Vagina (tissue), 2 donors: ENCODE measurements at places on chromosomes 1 and 21.

DNA sequence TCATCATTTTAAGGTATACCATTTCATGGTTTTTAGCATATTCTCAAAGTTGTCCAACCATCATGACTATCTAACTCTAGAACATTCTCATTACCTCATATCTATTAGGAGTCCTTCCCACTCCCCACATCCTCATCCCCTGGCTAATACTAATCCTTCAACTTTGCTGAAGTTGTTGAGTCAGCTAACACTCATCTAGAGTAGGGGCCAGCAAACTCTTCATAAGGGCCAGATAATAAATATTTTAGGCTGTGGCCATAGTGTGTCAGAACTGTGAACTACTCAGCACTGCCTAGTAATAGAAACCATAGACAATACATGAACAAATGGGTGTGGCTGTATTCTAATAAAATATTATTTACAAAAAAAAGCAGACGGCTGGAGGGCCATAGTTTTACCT, 43.0 kb downstream of the TOR3A start:
- peaks cover 6% of the 10 kb centered on the region for H3K36me3 ChIP-seq
- no peak for DNase-seq
- no peak overlapping the region for H3K27ac ChIP-seq
- H3K27me3 ChIP-seq: no peaks in the 10 kb centered on the region

- H3K27ac ChIP-seq: no peak overlapping the region
- no peaks in the 10 kb centered on the region for H3K36me3 ChIP-seq
- DNase-seq: no peak
- no peak overlapping the region for H3K4me3 ChIP-seq
- H3K4me1 ChIP-seq: no peaks in the 10 kb centered on the region
- no peaks in the 10 kb centered on the region for H3K27me3 ChIP-seq
Observed at GRCh38 chr1:199522936-199523335, 504.6 kb upstream of the NR5A2 start.

GRCh38 chr1:93734999-93735398, 53.4 kb upstream of the BCAR3 start:
- H3K4me3 ChIP-seq: no peak overlapping the region
- no peak overlapping the region for H3K27ac ChIP-seq
- no peaks in the 10 kb centered on the region for H3K4me1 ChIP-seq
- H3K27me3 ChIP-seq: no peaks in the 10 kb centered on the region
- DNase-seq: no peak

DNA sequence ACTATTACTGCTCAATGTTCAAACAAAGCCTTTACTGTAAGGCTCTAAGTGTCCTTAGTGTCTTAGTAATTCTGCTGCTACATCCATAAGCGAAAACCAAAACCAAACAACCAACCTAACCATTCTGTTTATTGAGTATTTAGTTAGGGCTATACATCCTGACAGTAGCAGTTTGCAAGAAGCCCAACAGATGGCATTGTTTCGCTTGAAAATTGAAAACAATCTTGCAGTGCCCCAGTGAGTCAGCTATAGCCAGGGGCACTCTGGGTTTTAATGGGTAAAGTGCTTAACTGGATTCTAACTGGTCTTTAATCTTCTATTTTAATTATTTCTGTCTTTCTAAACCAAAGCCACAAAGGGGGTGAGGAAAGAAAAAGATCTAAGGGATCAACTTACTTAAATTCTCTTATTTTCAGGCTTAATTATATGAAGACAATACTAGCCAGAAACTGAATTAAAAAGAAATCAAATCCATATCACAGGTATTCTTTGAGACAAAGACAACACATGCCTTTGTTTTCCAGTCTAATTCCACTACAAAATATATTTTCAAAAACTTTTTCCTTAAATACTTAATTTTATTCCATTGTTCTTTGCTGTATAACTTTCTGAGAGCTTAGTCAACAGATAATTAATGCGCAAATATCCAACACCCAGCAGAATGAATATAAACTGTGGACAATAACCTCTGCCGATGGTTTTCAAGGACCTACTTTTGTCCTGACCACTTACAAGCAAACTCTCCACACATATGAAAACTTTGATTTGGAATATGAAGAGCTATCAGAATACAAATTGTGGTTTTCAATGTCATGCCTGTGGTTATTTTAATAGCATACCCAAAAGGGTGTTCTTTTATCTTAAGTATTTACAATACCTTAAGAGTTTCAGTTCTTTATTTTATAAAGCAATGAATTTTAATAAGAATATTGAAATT, 15.2 kb downstream of the POGZ start:
- no peaks in the 10 kb centered on the region for H3K27me3 ChIP-seq
- no peak for DNase-seq
- no peaks in the 10 kb centered on the region for H3K36me3 ChIP-seq
- H3K27ac ChIP-seq: no peak overlapping the region
- peaks cover 38% of the 10 kb centered on the region for H3K4me1 ChIP-seq

- H3K4me3 ChIP-seq: no peak overlapping the region
- H3K27me3 ChIP-seq: no peaks in the 10 kb centered on the region
- no peak overlapping the region for H3K27ac ChIP-seq
Observed at GRCh38 chr1:198933515-198934222, 294.8 kb downstream of the PTPRC start.

- no peaks in the 10 kb centered on the region for H3K27me3 ChIP-seq
- H3K4me3 ChIP-seq: no peak overlapping the region
- no peaks in the 10 kb centered on the region for H3K36me3 ChIP-seq
- peaks cover 4% of the 10 kb centered on the region for H3K4me1 ChIP-seq
- DNase-seq: no peak
Observed at GRCh38 chr21:38027901-38028498, 111.7 kb upstream of the KCNJ6 start.

DNA sequence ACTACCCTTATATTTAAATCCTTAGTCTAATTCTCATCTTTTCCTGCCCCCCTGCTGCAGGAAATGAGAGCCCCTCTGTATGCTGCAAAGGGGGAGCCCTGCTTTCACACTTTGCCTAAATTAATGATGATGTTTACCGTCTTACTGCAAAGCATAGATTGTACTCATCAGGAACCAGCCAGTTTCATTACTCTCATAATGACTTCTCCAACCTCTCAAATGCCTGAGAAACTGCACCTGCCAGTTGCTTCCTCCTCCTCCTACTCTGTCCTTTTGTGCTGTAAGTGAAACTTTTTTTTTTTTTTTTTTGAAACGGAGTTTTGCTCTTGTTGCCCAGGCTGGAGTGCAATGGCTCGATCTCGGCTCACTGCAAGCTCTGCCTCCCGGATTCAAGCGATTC, 101.7 kb downstream of the ADSS2 start:
- no peaks in the 10 kb centered on the region for H3K27me3 ChIP-seq
- no peak overlapping the region for H3K4me3 ChIP-seq
- H3K27ac ChIP-seq: peak overlapping the region; percentile 66
- no peaks in the 10 kb centered on the region for H3K36me3 ChIP-seq
- H3K4me1 ChIP-seq: peaks cover 42% of the 10 kb centered on the region

DNA sequence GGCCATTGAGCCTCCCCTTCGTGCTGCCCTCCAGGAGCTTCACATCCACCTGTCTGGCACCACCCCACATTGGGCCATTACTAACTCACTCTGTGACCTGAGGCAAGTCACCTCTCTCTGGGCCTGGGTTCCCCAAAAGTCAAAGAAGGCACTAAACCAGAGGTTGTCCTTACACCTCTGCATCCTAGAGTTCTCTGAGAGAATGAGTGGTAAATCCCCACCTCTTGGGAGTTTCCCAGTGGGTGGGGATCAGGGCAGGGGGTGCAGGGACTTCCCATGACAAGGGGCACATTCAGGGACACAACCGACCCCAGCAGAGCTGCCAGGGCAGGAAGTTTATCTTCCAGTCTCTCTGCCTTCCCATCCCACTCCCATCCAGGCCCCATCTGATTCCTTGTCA, 99.7 kb downstream of the EPHB2 start:
- no peaks in the 10 kb centered on the region for H3K36me3 ChIP-seq
- H3K27ac ChIP-seq: no peak overlapping the region
- H3K4me3 ChIP-seq: no peak overlapping the region
- peaks cover 37% of the 10 kb centered on the region for H3K4me1 ChIP-seq
- DNase-seq: no peak
- H3K27me3 ChIP-seq: no peaks in the 10 kb centered on the region

DNA sequence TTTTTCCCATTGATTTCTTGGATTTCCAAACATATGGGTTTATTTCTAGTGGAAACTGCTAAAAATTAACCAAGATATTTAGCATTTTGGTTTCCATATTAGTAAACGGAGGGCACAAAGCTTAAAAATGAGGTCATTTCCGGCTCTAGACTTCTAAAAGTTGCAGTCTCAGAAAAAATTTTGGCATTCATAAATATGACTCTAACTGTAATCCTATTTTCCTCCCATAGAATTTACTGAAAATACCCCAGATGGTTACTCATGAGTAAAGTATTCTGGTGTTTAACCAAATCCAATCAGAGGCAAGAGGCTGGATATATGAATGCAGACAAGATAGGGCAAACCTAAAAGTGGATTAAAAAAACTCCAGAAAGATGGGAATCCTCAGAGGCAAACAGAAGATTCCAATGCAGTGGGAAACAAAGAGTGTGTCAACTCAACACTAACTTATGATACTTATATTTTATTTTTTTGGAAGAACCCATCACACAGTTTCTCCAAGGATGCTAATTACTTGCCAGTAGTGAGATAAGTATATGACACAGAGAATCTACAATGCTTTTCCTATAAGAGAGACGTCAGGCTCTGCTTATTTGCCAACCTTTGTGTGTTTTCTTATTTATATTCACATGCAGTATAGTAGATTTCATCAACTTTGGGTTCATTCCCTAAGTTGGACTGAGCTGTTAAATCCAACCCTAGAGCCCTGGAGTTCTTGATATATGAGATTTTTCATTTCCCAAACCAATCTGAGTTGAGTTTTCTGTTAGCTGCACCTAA, 90.1 kb upstream of the BCL10 start:
- no peak overlapping the region for H3K27ac ChIP-seq
- H3K4me1 ChIP-seq: peaks cover under 1% of the 10 kb centered on the region
- H3K36me3 ChIP-seq: no peaks in the 10 kb centered on the region
- DNase-seq: no peak

GRCh38 chr1:67544921-67545320, 114.7 kb upstream of the SERBP1 start:
- H3K4me3 ChIP-seq: no peak overlapping the region
- no peaks in the 10 kb centered on the region for H3K36me3 ChIP-seq
- no peaks in the 10 kb centered on the region for H3K27me3 ChIP-seq
- no peak for DNase-seq

DNA sequence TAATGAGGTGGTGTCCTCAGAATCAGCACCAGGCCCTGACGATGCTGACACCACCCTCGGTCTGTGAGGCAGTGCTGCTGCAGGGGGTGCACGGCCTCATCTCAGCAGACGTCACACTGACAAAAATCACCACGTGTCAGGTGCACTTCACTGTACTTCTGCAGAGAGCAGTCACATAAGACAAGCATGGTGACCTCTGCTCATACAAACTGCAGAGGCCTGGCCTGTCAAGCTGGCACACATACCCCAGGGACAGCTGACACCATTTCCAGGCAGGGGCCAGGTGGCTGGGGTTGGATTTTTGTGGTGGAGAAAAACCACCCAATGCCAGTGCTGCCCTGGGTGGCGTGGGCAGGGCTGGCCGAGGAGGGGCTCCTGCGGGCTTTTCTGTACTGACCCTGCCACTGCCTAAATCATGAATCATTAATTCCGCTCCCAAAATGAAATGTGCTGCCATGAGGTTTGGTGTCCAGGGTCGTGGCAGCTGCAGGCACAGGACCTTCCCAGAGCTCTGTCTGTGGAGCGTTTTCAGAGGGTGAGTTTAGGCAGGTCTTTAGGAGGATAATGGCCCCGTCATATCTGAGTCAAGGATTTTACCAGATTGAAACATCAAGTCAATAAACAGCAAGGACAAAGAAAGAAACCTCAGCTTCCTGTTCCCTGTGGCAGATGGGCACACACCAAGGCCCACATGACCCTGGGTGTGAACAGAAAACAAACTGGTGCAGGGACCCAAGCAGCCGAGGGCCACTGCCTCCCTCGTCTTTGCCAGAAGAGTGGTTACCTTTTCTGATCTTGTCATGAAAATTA, 33.4 kb upstream of the GPR153 start:
- DNase-seq: no peak
- no peaks in the 10 kb centered on the region for H3K27me3 ChIP-seq
- H3K4me1 ChIP-seq: peaks cover 3% of the 10 kb centered on the region
- H3K4me3 ChIP-seq: no peak overlapping the region
- no peaks in the 10 kb centered on the region for H3K36me3 ChIP-seq

GRCh38 chr1:213994888-213995287, 7.1 kb downstream of the PROX1 start:
- no peaks in the 10 kb centered on the region for H3K36me3 ChIP-seq
- no peak for DNase-seq
- peaks cover under 1% of the 10 kb centered on the region for H3K4me1 ChIP-seq
- no peak overlapping the region for H3K27ac ChIP-seq
- H3K27me3 ChIP-seq: no peaks in the 10 kb centered on the region

GRCh38 chr1:54360165-54361005, 45.8 kb downstream of the SSBP3 start:
- no peak for DNase-seq
- no peak overlapping the region for H3K4me3 ChIP-seq
- no peaks in the 10 kb centered on the region for H3K36me3 ChIP-seq

GRCh38 chr1:218878369-218878768, 295.3 kb upstream of the LYPLAL1 start:
- no peaks in the 10 kb centered on the region for H3K27me3 ChIP-seq
- H3K4me3 ChIP-seq: no peak overlapping the region
- no peaks in the 10 kb centered on the region for H3K36me3 ChIP-seq
- DNase-seq: no peak
- no peak overlapping the region for H3K27ac ChIP-seq
- no peaks in the 10 kb centered on the region for H3K4me1 ChIP-seq

DNA sequence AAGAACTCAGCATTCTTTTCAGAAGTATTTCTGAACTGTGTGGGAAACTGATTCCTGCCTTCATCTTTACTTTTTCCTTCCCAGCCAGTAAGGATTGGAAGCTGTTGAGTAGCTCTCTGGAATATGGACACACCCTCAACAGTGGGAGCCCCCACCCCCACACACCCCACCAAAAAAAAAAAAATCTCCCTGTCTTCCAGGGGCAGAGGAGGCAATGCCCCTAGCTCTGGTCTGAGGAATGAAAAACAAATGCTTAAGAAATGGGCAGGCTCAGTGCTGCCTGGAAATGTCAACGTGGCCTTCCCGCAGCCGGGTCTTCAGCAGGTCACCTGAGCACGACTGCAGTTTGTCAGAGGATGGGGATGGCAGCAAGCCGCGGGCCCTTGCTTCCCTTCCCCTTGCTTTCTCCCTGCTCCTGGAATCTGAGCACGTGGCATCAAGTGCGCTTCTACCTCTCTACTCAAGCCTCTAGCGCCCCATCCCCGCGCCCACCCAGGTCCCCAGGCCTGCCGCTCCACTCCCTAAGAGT, 479 bp downstream of the RGS16 start:
- H3K4me3 ChIP-seq: peak overlapping the region; percentile 44
- H3K36me3 ChIP-seq: no peaks in the 10 kb centered on the region
- DNase-seq: no peak
- H3K27me3 ChIP-seq: no peaks in the 10 kb centered on the region
